Fibroblast of mammary gland (primary cell): ENCODE measurements at places on chromosomes 3 and 15.

GRCh38 chr3:131535131-131535530 is 32.4 kb upstream of the MRPL3 start:
- DNase-seq: peak; percentile 83

- DNase-seq: no peak
These were observed 220.0 kb downstream of the MEIS2 start for GRCh38 chr15:36880224-36880912.

GRCh38 chr3:167920747-167921146 is 175.0 kb downstream of the GOLIM4 start:
- no peak for DNase-seq

DNA sequence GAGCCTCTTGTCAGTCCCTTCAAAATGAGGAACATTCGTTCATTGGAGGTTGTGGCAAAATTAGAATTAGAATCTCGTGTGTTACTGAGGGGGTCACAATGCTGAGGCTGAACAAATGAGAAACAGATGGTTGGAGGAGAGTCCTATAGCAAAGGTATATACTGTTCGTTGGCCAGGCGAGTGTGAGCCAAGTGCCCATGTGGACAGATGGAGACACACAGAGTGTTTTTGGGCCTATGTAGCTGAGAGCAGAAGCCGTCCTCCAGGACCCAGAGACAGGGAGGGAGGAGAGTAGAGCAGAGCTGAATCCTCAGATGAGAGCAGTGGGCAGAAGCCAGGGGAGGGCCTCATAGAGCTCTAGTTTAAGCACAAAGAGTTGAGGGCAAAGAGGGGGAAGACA is 98.9 kb downstream of the NR1D2 start:
- no peak for DNase-seq

GRCh38 chr3:31543375-31543774 is 10.7 kb downstream of the STT3B start:
- DNase-seq: peak; percentile 62

DNA sequence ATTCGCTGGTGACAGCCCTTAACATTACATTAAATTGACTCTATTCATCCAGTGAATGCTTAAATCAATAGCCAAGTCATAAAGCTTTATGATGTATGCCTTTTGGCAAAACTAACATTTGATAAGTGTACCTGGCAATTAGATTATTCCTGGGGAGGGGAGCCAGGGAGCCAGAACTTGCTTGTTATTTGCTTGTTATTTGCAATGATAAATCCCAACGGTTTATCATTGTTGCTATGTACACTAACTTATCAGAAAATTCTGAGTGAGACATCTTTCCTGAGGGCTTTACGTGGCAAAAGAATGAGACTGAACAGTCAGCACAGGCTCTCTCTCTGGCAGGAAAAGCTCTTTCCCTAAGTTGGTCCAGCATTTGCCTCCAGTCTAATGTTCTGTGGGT is 35.8 kb upstream of the FBN1 start:
- DNase-seq: peak; percentile 70
